ENCODE measurements at places on chromosomes 6 and 20.

DNA sequence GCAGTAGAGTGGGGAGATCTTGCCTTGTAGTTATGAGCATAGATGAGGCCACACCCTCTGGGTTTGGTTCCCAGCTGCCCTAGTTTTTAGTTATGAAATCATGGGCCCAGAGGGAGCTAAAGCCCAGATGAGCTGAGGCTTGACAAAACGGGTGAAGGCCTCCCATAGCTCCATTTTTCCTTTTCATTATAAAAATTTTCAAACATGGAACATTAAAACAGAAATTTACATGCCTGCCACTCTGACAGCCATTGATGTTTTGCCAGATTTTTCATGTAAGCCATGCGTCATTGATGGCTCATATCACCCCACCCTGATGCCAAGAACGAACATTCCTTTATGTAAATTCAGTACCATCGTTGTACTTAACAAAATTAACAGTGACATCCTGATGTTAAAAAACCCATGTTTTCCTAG lies 67.9 kb downstream of the IGF2R start:
- DNase-seq: no peak

- no peak for DNase-seq
These were observed 115.3 kb upstream of the ID4 start for GRCh38 chr6:19721766-19722377.

- DNase-seq: no peak
These were observed 118.4 kb upstream of the LAMP5 start for GRCh38 chr20:9395971-9396370.

DNA sequence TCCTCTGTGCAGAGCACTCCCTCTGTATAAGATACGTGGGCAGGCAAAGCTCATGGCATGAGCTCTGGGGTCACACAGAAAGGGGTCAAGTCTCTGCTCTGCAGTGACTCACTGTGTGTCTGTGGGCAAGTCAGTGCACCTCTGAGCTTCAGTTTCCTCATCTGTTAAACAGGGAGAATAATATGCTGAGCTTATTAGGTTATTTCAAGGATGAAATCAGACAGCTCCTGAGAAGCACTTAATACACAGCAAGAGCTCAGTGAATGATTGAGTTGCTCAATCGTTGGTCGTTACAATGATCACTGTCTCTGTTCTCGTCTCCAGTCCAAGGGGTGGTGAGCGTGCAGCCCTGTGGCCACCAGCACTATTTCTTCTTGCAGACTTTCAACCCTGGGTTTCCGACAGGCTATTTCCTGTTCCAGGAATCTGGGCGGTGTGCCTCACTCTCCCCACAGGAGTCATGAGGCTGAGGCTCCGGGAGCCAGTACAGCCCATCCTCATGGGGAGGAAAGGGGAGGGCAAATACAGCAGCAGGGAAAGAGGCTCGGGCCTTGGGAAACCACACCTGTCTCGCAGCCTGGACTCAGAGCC lies 28.9 kb downstream of the KIAA1755 start:
- no peak for DNase-seq

GRCh38 chr6:47428288-47428687 lies 49.3 kb upstream of the CD2AP start:
- DNase-seq: no peak

DNA sequence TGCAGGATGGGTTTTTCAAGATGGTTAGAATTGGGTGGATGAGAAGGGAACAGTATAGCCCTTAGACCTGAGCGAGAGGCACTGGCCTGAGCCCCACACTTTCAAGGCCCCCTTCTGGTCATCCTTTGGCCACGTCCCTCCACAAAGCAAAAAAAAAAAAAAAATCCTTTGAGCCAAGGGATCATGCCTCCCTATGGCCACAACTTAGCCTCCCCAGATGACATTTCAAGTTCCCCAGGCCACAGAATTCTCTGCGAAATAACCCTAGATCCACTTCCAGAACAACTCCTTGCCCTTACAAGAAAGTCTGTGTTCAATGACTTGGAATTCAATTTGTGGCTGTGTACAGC lies 30.4 kb downstream of the ELOVL2 start:
- DNase-seq: no peak

- DNase-seq: no peak
These were observed 258.4 kb downstream of the ARID1B start for GRCh38 chr6:157035546-157035945.
